ENCODE measurements at places on chromosomes 4 and X.
A peak's percentile ranks its signal among the peaks of the same experiment; 100 is the strongest.

- no peak for DNase-seq
Observed at GRCh38 chrX:139533444-139533843, 2.9 kb downstream of the F9 start.

DNA sequence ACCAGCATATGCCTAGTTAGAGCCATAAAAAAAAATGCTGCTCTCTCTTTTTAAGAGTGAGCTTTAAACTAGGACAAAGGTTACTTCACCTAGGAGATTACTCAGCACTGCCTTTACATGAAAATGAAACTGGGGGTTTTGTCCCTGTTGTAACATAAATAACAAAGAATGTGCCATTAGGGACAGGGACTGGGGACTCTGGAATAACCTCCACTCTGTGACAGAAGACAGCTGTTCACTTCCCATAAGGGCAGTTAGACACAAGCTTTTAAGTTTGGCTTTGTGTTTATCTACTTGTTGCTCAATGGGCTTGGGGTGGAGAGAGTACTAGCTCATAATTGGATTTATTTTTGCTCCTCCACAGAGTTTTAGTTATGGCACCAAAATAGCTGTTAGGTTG, 11.9 kb downstream of the ENPEP start:
- DNase-seq = peak; percentile 79

DNA sequence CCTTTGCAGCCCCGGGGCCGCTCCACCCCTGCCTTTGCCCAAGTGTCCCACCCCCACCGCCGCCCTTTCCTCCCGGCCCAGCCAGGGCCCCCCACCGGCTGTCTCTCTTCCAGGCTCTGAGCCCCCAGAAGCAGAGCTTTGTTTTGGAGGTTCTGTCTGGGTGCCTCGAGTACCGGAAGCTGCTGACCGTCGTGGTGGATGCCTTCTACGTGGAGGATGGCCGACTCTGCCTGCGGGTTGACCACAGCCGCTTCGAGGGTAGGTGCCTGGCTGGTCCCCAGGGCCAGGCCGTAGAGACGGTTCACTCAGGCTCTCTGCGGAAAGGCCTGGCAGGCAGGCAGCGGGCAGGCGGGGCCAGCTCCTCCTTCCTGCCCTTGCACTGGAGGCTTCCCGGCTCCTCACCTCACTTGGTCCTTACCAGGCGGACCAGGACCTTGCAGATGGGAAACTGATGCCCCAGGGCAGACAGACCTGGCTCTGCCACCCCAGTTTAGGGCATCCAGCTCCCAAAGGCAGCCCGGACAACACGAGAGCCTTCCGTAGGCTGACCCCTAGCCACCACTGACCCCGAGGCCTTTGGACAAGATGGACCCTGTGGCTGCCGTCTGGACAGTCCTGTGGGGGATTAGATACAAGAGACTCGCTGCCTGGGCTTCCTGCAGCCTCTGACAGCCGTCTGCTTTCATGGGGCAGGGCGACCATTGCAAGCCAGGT, 18.2 kb downstream of the CFAP99 start:
- DNase-seq = no peak

- no peak for DNase-seq
Observed at GRCh38 chr4:101089168-101089567, 258.2 kb downstream of the PPP3CA start.

- DNase-seq = peak; percentile 67
Observed at GRCh38 chr4:47686294-47686872, 151.5 kb downstream of the CORIN start.

DNA sequence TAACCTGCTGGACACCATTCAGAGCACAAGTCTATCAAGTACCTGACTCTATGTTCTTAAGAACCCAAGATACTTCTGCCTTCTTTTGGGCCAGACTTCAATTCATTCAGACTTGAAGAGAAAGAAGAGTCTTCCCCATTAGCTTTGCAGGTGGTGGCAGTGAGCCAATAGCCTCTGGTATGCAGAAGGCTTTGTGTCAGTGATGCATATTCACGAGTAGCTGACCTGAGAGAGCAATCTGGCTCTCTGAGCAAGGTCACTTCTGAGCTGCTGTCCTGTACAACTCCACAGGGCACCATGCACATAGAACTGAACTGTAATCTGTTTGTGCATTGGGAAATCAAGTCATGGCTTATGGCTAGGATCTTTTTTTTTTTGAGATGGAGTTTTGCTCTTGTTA, 39.9 kb upstream of the SPINK2 start:
- DNase-seq = no peak

- peak; percentile 33 for DNase-seq
Observed at GRCh38 chrX:14529290-14529989, at the start of gene GLRA2. Gene GLRA2, plus strand, starts transcription at chrX:14529536. Its CDS starts 522 bp downstream, at chrX:14530058.

DNA sequence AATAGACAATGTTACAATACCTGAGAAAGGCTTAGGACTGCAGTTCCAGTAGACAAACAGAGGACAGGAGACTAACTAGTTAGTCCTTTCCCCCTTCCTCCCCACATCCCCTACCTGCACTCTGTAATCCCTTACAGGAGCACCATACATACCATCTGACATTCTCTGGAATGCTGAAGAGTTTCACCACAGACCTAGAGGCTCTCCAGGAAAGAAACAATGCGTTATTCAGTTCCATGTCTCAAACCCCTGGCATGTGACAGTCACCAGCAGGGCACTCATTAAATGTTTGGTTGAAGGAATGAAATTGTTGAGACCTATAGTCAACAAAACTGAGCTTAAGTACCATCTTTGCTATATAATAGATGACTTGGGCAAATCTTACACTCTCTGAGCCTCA, 100.2 kb upstream of the USP38 start:
- DNase-seq = no peak

GRCh38 chr4:122771724-122772123, 39.2 kb downstream of the BBS12 start:
- DNase-seq = no peak

- no peak for DNase-seq
Observed at GRCh38 chrX:110004215-110004614, 1.3 kb downstream of the TMEM164 start.

DNA sequence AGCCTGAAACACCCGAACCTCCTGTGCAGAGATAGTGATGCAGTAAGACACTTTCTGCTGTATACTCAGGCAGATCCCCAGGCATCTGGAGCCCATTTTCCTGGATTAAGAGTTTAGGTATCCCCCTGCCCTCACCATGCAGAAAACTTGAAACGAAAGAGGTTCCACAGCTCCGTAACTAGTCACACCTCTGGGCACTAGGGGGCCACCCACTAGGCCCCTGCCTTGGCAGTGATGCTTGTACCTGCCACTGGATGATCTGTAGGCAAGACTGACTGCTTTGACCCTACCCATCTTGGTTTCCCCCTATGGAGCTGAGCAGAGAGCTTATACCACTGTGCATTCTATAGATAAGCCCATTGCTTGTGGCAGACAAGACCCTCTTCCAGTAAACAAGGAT, 940.6 kb downstream of the PCDH19 start:
- no peak for DNase-seq

DNA sequence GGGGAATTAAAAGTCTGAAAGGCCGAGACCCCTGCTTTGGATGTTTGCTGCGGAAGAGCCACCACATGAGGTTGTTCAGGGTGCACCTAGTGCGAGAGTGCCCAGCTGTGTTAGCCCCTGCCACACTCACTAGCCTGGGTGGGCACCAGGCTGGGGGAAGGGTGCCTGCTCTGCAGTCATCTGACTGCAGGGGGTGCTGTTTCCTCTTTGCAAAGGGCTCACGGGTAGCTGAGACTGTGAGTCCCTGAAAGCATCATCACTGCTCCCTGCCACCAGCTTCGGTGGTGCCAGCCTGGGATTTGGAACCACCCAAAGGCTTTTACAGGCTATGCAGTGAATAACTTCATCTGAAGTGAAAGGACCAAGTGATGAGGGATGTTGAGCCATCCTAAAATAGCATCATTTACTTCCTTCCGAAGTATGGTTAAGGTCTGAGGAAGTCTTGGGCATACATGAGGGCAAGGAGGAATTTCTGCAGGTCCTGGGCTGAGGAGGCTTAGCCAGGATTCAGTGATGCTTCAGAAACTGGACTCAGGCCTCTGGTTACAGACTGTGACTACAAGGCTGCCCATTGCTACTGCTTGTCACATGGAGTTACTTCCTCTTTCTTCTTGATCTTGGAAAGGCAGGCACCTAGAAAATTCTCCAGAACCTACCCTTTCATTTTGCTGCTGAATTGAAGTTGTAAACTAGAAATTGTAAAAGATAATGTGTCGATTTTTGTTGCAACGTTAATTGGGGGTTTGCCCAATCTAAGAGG, 293.2 kb upstream of the PRPS2 start:
- no peak for DNase-seq

- DNase-seq = no peak
Observed at GRCh38 chr4:125891597-125892258, 577.0 kb downstream of the FAT4 start.
